ENCODE measurements at places on chromosomes 1 and 21.
A peak's percentile ranks its signal among the peaks of the same experiment; 100 is the strongest.

DNA sequence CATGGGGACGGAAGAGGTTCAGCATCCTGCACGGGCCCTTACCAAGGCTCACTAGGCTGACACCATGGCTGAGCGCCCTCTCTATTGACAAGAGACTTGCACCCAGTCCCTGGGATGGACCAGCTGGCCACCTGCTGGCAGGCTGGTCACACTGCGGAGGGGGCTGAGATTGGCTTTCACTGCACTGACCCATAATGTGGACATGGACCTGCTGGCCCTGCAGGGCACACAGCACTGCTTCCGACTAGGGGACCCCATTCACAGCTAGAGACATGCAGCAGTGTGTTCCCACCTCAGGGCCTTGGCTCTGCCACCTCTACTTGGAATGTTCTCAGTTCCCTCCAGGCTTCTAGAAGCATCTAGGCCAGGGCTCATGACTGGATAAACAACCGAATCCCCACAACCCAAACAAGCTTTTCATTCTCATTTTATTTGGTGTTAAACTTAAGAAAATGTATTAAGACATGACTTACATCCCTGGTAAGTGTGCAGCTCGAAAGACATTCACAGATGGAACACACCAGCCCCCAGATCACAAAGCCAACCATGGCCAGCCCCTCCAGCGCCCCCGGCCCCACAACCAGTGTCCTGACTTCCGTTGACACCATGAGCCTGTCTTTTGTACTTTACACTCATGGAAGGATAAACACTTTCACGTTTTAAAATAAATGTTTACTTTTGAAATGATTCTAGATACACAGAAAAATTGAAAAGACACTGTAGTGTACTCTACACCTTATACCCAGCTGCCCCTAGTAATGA is 9.3 kb upstream of the SRARP start:
- peak; percentile 50 for DNase-seq

GRCh38 chr1:27648602-27649305 is 13.8 kb upstream of the FGR start:
- no peak for DNase-seq

DNA sequence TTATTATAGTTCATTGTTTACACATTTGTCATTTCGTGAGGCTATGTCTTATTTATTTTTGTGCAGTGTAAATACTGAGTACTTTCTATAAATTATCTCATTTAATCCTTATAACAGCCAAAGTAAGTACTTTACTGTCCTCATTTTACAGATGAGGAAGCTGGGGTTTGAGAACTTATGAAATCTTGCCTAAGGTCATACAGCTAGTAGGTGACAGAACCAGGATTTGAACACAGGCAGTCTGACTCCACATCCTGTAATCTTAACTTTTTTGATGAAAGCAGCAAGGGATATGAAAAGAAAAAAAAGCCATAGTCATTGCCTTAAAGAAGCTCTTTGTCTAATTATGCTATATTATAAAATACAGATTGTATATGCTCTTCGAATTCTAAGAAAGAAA is 107.1 kb upstream of the BMP8A start:
- DNase-seq: no peak

GRCh38 chr1:89609781-89610456 is 23.0 kb upstream of the LRRC8C start:
- no peak for DNase-seq

DNA sequence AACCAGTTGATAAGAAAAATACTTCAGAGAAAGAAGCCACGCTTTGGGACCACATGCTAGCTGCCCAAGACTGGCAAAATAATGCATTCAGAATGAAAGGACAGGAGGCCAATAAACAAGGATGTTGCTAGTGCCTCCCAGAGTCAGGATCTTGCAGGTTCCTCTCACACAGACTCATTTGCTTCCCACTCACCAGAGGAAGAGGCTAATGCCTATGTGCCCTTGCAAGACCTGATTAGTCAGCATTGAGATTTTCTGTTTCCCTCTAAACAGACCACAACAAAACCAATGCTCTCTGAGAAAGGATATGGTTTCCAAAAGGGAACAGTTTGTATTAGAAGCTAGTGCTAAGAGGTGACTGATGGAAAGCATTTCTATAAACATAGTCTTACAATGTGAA is 85.7 kb downstream of the NRDC start:
- no peak for DNase-seq

DNA sequence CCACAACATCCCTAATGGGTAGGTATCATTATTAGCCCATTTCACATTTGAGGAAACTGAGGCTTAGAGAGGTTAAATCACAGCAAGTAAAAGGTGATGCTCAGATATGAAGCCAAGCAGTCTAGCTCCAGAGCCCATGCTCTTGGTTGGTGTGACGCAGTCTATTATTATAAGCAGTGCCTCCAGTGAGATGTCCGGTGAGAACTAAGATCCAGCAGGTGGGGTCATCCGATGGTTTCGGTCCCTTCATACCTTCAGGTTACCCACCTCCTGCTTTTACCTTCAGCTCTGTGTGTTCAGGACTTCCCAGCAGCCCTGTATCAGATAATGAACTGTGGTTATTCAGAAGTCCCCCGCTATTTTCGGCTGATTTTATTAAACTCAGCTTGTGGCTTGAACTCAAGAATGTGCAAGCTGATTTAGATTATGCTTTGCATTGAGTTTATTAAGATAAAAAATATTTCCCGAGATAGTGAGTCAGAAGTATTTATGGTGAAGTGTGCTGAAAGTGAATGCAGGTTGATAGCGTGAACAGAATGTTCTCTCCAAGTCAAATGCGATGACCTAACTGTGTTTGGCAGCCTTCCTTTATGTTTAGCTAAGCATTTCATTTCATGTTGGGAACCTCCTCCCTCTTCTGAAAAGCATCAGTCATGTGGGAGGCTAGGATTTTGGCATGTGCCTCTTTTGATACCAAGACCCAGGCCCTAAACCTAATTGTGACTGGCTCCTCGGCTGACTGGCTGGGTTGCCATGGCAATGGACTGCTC is 160.9 kb upstream of the UBE2U start:
- no peak for DNase-seq
